Activated CD8-positive, alpha-beta T cell treated with anti-CD3 and anti-CD28 coated beads, Interleukin-2, amount 10 ng/mL, durations not matched to agents 7 days and 5 days (primary cell): ENCODE measurements at places on chromosomes 6 and 20.

DNA sequence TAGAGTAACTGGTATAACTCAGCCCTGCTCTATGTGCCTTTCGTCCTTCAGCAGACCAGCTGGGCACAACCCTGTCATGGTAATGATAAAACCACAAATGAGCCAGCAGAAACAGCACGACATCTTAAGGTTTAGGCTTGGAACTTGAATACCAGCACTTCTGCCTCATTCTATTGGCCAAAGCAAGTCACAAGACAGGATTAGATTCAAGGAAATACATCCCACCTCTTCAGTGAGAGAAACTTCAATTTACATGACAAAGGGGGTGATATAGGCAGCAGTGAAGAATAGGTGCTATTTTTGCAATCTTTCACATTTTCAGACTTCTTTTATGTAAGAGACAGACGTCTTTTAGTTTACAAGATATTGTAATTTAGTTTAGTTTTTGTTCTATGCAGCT is 69.8 kb upstream of the SLC35F1 start:
- H3K27me3 ChIP-seq, result no peaks in the 10 kb centered on the region
- H3K4me1 ChIP-seq, result no peaks in the 10 kb centered on the region
- no peak overlapping the region for H3K4me3 ChIP-seq
- no peak for DNase-seq
- H3K27ac ChIP-seq, result no peak overlapping the region

- H3K4me1 ChIP-seq, result peaks cover 59% of the 10 kb centered on the region
- H3K27me3 ChIP-seq, result no peaks in the 10 kb centered on the region
- H3K4me3 ChIP-seq, result peak overlapping the region; percentile 75
- H3K27ac ChIP-seq, result peak overlapping the region; percentile 83
- no peak for DNase-seq
- peaks cover 2% of the 10 kb centered on the region for H3K36me3 ChIP-seq
Observed at GRCh38 chr6:157989541-157990289, 8.1 kb downstream of the SYNJ2 start.

DNA sequence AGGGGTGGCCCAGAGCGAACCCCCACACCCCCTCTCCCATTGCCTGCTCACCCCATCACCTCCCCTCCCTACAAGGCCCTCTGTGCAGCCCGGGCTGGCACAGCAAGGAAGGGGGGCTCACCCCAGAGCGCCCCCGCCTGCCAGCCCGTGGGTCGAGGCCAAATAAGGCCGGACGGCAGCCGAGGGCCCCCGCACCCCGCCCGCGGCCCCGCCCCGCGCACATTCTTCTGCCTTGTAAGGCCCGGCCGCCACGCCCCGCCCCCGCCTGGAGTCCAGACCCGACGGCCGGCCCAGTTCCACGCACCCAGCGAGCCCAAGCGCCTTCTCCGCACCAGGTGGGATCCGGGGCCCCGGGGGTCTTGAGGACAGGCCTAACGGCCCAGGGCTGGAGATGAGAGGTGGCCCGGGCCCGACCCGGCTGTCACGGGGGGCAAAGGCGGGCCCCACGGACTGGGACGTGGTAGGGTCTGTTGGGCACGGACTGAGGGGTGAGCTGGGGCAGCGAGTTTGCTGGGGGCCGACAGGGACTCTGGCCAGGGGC is at the start of gene MYL9:
MYL9 (plus strand) TSS at position 293 of the 541 bp plus-strand sequence. CDS start 3,366 bp downstream, outside the sequence.
- H3K4me1 ChIP-seq, result peaks cover 4% of the 10 kb centered on the region
- no peak for DNase-seq
- no peaks in the 10 kb centered on the region for H3K27me3 ChIP-seq
- no peak within 1 kb of the TSS for H3K4me3 ChIP-seq

- peak overlapping the region; percentile 99 for H3K27ac ChIP-seq
- peaks cover 4% of the 10 kb centered on the region for H3K36me3 ChIP-seq
- peak; percentile 96 for DNase-seq
Observed at GRCh38 chr20:4038047-4038459, 22.7 kb upstream of the RNF24 start.

DNA sequence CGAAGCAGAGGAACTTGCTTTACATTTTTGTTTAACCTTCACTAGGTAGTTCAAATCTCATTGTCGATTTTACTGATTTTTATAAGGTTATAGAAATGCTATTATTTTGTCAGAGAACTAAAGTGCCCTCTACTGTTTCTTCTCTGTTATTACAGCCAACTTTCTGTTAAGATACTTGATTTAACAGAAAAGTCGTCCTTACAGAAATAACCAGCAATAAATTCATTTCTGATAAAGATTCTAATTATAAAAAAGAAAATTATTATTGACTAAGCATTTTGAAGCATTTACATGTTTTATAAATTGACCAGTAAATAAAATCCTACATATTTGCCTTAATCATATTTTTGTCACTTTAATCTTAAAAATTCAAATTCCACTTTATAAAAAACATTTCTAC is 60.8 kb downstream of the OGFRL1 start:
- H3K4me1 ChIP-seq, result no peaks in the 10 kb centered on the region
- no peak overlapping the region for H3K27ac ChIP-seq
- H3K27me3 ChIP-seq, result peaks cover 15% of the 10 kb centered on the region
- no peak for DNase-seq
- H3K36me3 ChIP-seq, result no peaks in the 10 kb centered on the region

- peak overlapping the region; percentile 48 for H3K27ac ChIP-seq
- DNase-seq, result peak; percentile 37
- H3K36me3 ChIP-seq, result no peaks in the 10 kb centered on the region
- peak overlapping the region; percentile 86 for H3K4me3 ChIP-seq
- H3K27me3 ChIP-seq, result no peaks in the 10 kb centered on the region
Observed at GRCh38 chr20:25197183-25197869, 1.8 kb downstream of the ENTPD6 start.

GRCh38 chr6:17392978-17393891 is at the start of gene CAP2:
Gene CAP2 (plus strand): TSS chr6:17393595. CDS start chr6:17421556, 27,961 bp downstream.
- H3K36me3 ChIP-seq, result no peaks in the 10 kb centered on the region
- H3K27ac ChIP-seq, result no peak within 1 kb of the TSS
- no peak within 1 kb of the TSS for H3K4me3 ChIP-seq
- H3K4me1 ChIP-seq, result peaks cover 2% of the 10 kb centered on the region
- DNase-seq, result no peak

GRCh38 chr6:113120224-113120581 is 736.9 kb upstream of the MARCKS start:
- no peaks in the 10 kb centered on the region for H3K4me1 ChIP-seq
- H3K36me3 ChIP-seq, result no peaks in the 10 kb centered on the region
- no peak overlapping the region for H3K27ac ChIP-seq
- H3K4me3 ChIP-seq, result no peak overlapping the region

DNA sequence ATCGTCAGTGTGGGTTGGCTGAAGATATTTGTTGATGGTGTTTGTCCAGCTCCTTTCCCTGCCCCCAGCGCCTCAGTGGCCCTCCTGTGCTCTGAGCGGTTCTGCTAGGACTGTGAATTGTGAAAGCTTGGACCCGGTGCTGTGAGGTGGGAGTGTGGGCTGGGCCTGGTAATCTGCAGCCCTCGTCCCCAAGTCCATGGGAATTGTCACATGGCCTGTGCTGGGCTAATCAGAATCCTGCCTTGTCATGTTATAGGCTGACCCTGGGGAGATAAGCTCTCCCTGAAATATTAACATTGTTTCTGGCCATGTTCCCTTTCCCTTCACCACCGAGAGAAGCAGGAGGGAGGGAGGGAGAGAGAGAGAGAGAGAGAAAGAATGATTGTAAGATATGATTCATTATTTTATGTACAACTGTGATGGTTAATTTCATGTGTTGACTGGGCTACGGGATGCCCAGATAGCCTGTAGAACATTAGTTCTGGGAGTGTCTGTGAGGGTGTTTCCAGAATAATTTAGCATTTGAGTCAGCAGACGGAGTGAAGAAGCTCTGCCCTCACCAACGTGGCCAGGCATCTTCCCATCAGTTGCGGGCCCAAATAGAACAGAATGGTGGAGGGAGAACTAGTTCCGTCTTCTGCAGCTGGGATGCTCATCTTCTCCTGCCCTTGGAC is 62.4 kb downstream of the TFAP2C start:
- no peak overlapping the region for H3K4me3 ChIP-seq
- H3K27me3 ChIP-seq, result no peaks in the 10 kb centered on the region
- H3K4me1 ChIP-seq, result no peaks in the 10 kb centered on the region
- H3K36me3 ChIP-seq, result no peaks in the 10 kb centered on the region
- no peak overlapping the region for H3K27ac ChIP-seq
- DNase-seq, result no peak

DNA sequence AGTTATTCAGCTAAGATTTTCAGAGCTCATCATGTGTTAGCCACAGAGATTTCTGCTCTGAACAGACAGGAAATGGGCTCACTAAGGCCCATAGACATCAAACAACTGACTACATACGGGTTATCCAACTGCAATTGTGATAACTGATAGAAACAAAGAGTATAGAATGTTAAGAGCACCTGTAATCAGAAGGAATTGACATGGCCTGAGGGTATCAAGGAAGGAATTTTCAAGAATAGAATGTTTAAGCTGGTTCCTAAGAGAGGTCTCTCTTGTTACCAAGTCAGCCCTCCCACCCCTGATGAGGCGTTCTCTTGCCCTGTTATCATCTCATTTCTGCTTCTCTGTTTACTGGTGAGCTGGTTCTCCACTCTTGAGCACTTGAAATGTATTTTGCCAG is at the start of gene MEI4:
MEI4 (plus strand) TSS at position 301 of the 400 bp plus-strand sequence. CDS start 37,633 bp downstream, outside the sequence.
- H3K36me3 ChIP-seq, result no peaks in the 10 kb centered on the region
- H3K4me3 ChIP-seq, result no peak within 1 kb of the TSS
- no peaks in the 10 kb centered on the region for H3K4me1 ChIP-seq
- no peak for DNase-seq
- peaks cover 8% of the 10 kb centered on the region for H3K27me3 ChIP-seq

- H3K4me3 ChIP-seq, result no peak overlapping the region
- DNase-seq, result no peak
- peaks cover 11% of the 10 kb centered on the region for H3K4me1 ChIP-seq
- no peaks in the 10 kb centered on the region for H3K36me3 ChIP-seq
Observed at GRCh38 chr6:13395272-13396237, 67.2 kb upstream of the TBC1D7 start.

DNA sequence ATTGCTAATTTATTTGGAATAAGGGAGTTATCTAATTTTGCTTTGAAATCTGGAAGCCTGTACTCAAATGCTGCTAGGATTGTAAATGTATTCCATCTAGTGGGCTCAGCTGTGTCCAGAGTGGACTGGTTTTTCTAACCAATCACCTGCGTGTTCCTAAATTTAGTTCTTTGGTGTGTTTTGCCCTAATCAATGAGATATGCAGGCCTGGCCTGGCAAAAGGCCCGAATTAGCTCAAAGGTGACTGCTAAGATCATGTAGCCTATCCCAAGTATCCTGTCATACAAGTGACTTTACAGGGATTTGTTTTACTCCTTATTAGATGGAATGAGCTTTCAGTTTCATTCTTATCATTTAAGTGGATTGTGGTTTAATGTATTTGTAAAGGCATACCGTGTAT is 51.3 kb upstream of the ARMC2 start:
- peak overlapping the region; percentile 53 for H3K27ac ChIP-seq
- H3K4me1 ChIP-seq, result peaks cover 42% of the 10 kb centered on the region
- no peaks in the 10 kb centered on the region for H3K36me3 ChIP-seq
- H3K27me3 ChIP-seq, result no peaks in the 10 kb centered on the region
- DNase-seq, result no peak

DNA sequence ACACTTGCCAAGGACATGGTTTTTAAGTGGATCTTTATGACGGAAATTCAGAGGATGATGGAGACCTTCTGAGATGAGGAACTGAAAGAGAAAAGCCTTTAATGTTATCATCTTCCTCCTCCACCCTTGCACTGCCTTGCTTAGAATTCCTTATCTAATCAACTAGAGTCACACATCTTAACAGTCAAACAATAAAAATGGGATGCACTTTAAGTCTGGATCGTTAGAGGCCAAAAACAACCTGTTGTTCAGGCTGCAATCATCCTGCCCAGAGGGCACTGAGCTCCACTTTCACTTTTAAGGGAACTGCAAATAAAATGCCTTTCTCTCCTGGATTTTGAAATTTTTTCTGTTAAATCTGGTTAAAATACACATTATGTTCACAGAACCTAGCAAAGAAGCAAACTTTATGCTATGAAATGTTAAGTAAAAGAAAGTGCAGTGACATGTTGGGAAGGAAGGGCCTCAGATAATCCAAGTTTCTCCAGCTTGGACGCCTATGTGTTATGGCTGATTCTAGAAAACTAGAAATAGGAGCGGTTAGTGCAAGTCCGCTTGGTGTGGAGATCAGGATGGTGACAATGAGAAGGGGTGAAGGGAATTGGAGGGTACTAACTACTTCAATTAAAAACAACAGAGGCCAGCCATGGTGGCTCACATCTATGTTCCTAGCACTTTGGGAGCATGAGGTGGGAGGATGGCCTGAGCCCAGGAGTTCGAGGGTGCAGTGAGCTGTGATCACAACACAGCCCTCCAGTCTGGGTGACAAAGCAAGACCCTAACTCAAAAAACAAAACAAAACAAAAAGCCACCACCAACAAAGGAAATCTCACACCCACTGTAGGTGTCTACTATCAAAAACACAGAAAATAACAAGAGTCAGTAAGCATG is 66.4 kb upstream of the KIF13A start:
- no peak for DNase-seq
- H3K36me3 ChIP-seq, result no peaks in the 10 kb centered on the region
- no peak overlapping the region for H3K27ac ChIP-seq
- H3K27me3 ChIP-seq, result peaks cover 8% of the 10 kb centered on the region

- H3K36me3 ChIP-seq, result no peaks in the 10 kb centered on the region
- H3K27ac ChIP-seq, result no peak overlapping the region
- no peaks in the 10 kb centered on the region for H3K4me1 ChIP-seq
- DNase-seq, result no peak
- H3K4me3 ChIP-seq, result no peak overlapping the region
- H3K27me3 ChIP-seq, result peaks cover 4% of the 10 kb centered on the region
Observed at GRCh38 chr6:14796974-14797762, 448.7 kb upstream of the JARID2 start.

- DNase-seq, result no peak
- H3K27ac ChIP-seq, result no peak overlapping the region
- H3K27me3 ChIP-seq, result no peaks in the 10 kb centered on the region
Observed at GRCh38 chr6:72322771-72323170, 299.1 kb upstream of the KCNQ5 start.

- peaks cover 3% of the 10 kb centered on the region for H3K27me3 ChIP-seq
- H3K4me3 ChIP-seq, result no peak overlapping the region
- DNase-seq, result no peak
- peaks cover 14% of the 10 kb centered on the region for H3K4me1 ChIP-seq
- no peak overlapping the region for H3K27ac ChIP-seq
- H3K36me3 ChIP-seq, result no peaks in the 10 kb centered on the region
Observed at GRCh38 chr20:47973519-47974233, 188.4 kb upstream of the SULF2 start.

DNA sequence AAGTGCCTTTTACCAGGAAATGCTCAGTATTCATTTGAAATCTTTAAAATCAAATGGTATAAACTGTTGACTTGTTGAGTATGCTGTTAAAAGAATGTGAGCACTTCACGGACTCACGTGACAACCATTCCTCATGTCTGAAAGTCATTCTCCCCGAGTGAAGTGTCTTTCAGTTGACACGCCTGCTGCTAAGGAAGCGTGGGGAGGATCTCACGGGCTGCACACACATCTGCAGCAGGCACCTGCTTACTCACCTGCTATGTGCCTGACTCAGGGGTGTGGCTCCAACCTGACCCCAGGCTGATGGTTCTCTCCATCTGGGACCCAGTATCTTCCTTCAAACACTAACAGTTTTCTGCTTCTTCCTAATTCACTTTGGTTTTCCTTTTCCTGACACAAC is 32.7 kb downstream of the WDR27 start:
- H3K36me3 ChIP-seq, result peaks cover 11% of the 10 kb centered on the region
- no peak overlapping the region for H3K27ac ChIP-seq
- DNase-seq, result no peak
- H3K27me3 ChIP-seq, result no peaks in the 10 kb centered on the region
- no peak overlapping the region for H3K4me3 ChIP-seq
